ENCODE measurements at places on chromosomes 1 and 21.
A peak's percentile ranks its signal among the peaks of the same experiment; 100 is the strongest.

GRCh38 chr1:109499661-109500536 lies 6.0 kb downstream of the CYB561D1 start:
- DNase-seq: peak; percentile 51

GRCh38 chr21:32368386-32368785 lies 24.4 kb downstream of the URB1 start:
- DNase-seq: no peak

DNA sequence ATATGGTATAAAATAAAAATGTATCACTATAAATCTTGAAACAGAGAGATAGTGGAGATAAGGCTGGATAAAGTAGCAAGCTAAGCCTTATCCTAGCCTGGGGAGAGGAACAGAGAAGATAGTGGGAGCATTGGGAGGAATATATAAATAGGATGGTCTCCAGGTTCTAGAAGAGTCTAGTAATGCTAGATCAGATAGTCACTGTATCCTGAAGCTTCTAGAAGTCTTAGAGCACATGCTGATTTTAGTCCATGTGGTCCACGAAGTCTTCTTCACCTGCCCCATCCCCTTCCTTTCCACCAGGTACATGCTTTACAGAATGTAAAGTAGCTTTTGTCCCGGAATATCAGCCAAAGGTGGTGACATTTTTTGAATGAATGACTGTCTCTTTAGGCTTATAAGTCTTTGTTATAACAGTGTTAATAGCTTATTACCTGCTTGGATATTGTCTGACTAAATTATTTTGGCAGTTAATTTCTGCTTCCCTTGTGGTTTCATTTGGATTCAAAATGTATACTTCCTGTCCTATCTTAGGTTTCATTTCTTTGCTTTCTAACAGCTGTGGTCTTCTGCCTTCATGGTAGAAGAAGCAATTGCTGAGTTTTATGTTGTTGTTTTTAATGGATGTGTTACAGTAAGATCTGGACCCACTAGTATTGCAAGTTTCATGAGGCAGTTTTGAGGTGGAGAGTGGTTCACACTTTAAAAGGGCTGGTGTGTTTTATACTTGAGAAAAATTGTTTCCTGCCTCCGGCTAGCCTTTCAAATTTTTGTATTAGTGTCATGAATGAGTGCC lies 5.9 kb downstream of the SMG7 start:
- no peak for DNase-seq

- no peak for DNase-seq
Observed at GRCh38 chr1:213286235-213286634, 235.2 kb downstream of the RPS6KC1 start.

DNA sequence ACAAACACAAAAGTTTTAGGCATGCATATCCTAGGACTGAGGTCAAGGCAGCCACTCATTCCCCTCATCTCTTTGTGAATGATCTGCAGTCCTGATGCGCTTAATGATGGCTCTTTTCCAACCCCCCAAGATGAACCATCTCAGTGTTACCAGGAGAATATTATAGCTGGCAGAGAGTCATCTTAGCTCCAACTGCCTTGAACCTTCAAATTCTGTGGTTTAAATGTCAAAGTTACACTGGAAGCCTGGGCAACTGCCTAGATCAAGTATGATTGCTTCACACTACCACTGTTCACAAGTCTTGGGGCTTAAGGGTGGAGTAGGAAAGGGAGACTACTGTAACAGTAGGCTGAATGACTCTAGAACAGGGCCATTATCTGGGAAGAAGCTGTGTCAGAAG lies 8.0 kb upstream of the MYBPHL start:
- no peak for DNase-seq

- no peak for DNase-seq
Observed at GRCh38 chr1:248812736-248813425, 12.8 kb downstream of the SH3BP5L start.

DNA sequence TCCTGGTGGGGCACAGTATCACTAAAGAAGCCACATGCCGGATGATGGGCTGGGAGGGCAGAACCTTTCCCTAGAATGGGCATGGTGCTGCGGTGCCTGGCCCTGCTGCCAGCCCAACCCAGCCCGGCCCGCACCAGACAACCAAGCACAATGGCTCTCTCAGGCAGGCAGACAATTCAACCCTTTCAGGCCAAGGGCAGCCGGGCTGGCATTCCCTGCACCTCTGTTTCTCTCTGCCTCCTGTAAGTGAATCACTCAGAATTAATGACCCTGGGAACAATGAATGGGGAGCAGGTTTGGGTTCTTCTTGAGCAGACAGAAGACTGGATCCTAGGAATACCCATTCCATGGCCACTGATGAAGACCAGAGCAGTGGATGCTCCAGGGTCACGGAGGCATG lies 41.0 kb upstream of the IFFO2 start:
- no peak for DNase-seq

- DNase-seq: peak; percentile 39
Observed at GRCh38 chr1:183633676-183634343, 1.8 kb downstream of the ARPC5 start.

DNA sequence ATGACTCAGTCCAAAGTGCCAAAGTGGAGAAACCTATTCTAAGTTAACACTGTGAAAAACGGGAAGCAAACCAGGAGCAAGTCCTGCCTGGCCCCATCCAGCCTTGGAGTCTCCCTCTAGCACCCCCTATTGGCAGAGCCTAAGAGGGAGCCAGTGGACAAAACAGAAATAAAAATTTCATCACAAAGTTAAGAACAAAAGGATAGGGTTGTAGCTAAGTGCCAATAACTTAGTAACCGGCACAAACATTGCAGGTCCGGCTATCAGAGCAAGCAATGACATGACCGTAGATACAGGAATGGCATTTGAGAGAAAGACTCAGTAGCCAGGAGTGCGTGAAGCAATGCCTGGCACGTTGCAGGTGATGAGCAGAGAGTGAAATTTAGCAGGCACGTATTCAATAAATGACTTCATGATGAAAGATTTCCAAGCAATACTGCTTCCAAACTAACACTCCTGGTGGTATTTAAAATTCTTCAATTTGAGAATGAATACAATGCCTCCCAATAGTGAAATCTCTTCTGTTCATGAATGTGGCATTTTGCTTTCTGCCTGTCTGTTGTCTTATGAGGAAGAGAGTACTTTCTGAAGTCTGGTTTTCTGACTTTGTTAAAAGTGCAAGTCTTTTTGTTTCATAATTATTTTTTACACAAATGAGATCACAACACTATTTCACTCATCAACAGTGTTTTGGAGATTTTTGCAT lies 391.0 kb downstream of the OMA1 start:
- no peak for DNase-seq

- DNase-seq: no peak
Observed at GRCh38 chr1:47013293-47013692, 10.2 kb upstream of the CYP4X1 start.

DNA sequence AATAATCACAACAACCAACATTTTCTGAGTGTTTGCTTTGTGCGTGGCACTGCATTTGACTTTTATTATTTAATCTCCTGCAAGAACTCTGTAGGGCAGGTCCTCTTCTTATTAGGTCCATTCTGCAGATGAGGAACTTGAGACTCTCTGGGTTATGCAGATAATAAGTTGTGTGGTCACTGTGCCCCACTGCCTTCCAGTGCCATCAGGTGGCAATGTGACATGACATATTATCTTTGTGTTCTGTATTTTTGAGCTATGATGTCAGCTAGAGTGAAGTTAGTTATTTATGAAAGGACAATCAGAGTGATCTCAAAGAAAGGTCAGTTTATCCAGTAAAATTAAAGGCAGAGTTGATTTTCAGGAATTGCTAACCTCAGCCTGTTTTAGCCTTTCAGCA lies 196.0 kb downstream of the FMN2 start:
- DNase-seq: no peak

DNA sequence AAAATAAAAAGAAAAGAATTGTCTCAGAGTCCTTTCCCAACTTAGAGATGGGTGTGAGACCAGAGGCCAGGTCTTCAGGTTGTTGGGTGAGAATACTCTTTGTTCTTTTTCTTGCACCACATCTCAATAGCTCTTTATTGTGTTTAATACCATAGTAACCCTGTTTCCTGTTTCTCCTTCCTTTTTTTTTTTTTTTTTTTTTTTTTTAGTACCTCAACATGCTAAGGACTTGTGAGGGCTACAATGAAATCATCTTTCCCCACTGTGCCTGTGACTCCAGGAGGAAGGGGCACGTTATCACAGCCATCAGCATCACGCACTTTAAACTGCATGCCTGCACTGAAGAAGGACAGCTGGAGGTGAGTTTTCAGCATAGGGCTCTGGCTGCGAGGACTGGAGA lies 24.4 kb downstream of the CELF3 start:
- no peak for DNase-seq

DNA sequence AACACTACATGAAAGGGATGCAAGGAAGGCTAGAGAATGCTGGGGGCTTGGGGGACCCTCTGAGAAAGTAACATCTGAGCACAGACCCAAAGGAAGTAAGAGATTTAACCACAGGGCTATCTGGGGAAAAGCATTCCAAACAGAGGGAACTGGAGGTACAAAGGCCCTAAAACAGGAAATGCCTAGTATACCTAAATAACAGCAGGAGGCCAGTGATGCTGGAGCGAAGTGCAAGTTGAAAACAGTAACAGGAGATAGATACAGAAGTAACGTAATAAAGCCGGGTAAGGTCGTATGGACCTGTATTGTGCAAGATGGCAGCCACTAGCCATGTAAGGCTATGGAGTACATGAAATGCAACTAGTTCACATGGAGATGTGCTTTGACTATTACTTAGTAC lies 52.1 kb downstream of the CD34 start:
- DNase-seq: no peak

DNA sequence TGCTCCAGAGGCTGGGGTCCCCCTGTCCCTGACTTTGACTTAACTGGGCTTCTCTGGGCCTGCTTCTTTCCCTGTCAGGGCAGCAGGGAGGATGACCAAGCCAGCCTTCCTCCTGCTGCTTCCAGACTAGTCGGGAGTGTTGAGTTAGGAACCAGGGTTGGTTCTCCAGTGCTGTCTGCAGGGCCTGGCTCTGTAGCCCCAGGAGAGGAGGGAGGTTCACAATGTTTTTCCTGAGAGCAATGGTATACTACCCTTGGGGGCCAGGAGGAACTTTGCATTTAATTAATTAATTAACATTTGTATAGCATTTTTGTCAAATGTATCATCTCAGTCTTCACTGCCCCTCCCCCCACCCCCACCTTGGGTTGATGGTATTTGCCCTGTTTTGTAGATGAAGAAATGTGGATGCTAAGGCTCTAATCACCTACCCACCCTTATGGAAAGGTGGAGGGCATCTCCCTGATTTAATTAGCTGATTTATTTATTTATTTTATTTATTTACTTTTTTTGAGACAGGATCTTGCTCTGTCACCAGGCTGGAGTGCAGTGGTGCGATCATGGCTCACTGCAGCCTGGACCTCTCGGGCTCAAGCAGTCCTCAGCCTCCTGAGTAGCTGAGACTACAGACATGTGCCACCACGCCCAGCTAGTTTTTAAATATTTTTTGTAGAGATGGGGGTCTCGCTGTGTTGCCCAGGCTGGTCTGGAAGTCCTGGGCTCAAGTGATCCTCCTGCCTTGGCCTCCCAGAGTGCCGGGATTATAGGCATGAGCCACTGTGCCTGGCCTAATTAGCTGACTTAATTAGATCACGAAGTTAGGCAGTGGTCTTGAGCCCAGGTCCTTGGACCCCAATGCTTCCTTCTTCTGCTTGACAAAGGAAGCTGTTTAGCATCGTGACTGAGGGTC lies 6.6 kb downstream of the H6PD start:
- DNase-seq: no peak

DNA sequence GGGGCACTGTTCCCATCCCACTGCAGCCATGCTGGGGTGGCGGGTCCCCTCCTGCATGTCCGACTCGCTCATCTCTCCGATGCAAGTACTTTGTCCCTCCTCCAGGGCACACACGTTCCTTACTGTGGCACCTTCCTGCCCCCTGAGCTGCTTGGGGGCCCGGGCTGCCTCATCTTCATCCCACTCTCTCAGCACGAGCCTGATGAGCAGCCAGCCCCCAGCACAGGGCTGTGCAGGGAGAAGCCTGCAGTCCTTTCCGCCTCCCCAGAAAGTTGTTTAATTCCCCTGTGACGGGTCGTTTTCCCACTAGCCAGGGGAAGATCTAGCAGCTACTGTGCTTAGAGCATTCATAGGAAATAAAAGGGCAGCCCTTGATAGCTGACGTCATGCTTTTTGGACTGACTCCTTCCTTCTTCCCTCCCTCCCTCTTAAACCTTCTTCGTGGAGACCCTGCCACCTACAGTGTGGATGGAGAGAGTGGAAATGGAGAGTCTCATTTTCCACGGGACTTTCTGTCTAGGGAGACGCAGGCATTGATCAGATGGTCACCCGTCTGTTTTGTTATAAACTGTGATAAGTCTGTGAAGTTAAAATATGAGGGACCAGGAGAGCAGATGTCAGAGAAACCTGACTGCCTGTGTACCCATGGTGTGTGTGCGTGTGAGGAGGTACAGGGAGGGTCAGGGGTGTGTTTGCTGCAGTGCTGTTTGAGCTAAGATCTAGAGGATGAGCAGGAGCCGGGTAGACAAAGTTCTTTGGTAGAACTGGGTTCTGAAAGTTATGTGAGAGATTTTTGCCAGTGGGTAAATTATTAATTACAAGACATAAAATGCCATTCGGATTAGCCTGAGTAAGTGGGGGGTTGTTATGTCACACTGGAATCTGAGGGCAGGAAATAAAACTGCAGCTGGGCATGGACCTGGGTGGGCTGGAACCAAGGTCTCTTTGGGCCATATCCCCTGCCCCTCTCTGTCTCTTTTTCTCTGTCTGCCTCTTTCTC lies 34.3 kb downstream of the GPR137B start:
- no peak for DNase-seq

DNA sequence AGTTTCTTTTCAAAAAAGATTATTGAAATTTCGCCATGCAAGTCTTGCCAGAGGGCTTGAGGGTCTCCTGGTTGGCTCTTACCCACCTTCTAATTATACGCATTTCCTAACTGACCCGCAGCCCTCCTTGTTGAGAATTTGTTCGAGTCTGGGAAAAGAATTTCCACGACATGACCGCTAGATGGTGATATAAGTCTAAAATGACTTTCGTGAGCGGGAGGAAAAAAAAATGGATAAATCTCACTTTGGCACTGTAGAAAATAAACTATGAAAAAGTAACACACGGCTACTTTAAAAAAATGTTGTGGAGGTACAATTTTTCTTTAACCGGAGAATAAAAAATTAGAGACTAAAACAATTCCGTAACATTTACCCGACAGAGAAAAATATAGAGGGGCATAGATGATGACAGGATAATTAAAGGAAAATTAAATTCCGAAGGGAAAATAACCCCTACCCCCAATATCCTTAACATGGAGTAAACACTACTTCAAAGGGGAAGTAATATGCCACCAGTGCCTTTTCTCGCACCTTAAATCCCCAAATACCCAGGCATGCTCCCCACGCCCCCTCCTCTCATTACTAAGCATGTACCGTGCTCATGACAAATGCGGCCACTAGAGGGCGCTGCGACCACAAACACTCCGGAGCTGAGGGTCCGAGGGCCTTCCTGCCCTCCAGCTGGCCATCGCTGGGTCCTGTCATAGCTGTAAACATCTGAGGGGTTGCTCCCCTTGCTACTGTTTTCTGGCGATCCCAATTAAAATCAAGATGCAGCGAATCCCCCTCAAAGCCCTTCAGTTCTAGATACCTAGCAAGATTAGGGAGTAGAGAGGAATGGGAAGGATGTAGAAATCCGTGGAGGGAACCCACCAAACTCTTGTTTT lies 266.9 kb downstream of the ASTN1 start:
- DNase-seq: no peak

GRCh38 chr1:151593730-151594129 lies 18.1 kb upstream of the SNX27 start:
- no peak for DNase-seq

GRCh38 chr1:69688193-69688592 lies 120.5 kb downstream of the LRRC7 start:
- DNase-seq: no peak

All from activated CD4-positive, alpha-beta T cell treated with anti-CD3 and anti-CD28 coated beads for 4 hours (primary cell).